SIG-M5 (cell line): ENCODE measurements at places on chromosomes 1 and 21.

- DNase-seq, result no peak
Observed at GRCh38 chr21:21247424-21247823, 249.2 kb downstream of the NCAM2 start.

DNA sequence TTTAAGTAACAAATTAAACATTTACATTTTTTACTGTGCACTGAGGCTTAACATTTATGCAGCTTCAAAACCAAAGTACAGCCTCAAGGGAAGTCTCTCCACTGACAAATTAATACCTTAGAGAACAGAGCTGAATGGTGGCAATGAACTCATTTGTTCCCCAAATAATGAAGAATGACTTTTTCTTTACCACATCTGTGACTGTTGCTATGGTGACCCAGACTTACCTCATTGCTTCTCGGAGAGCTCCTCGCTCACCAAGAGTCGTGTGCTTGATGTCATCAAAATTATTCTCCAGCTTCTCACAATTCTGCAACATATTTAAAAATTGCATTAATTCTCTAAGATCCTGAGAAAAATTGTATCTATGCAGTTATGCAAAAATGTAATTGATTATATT is 92.9 kb downstream of the DPYD start:
- DNase-seq, result no peak

DNA sequence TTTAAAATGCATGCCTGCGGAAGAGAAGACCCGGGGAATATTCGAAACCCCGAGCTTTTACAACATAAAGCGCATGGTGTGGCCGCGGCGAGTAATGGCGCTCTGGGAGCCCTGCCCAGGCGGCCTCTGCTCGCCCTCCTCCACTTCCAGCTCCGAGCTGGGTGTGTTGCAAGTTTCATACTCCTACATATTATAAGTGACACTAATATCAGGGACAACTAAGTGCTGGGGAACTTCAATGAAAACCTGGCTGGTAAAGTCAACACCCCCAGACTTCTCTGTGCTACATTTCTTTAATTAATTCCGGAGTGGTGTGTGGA is 11.8 kb downstream of the SIM2 start:
- DNase-seq, result no peak

- no peak for DNase-seq
Observed at GRCh38 chr1:99476058-99476457, 169.9 kb upstream of the PALMD start.

DNA sequence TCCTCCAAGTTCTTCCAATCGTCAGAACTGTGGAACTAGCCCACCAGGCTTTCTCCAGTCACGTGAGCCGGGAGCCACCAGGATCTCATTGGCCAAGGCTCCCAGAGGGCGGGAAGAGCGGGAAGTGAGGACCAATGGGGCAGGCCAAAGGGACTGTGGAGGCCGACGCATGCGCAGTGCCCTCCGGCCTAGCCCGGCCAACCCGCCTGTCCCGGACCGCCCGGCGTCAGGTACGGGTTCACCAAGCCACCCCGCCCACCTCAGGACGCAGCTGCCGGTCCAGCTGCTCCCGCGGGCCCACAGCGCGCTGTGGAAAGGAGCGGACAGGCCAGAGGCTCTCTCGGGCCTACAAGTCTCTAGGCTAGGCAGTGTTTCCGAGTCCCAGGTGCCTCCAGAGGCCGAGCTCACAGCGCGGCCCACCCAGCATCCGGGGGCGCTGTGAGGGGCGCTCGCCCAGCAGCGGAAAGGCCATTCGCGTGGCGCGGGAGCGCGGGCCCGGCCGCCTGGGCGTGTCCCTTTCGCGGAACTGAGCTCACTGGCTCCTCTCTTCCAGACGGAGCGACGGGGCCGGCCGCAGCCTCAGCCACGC is 10.9 kb downstream of the OR14I1 start:
- no peak for DNase-seq

DNA sequence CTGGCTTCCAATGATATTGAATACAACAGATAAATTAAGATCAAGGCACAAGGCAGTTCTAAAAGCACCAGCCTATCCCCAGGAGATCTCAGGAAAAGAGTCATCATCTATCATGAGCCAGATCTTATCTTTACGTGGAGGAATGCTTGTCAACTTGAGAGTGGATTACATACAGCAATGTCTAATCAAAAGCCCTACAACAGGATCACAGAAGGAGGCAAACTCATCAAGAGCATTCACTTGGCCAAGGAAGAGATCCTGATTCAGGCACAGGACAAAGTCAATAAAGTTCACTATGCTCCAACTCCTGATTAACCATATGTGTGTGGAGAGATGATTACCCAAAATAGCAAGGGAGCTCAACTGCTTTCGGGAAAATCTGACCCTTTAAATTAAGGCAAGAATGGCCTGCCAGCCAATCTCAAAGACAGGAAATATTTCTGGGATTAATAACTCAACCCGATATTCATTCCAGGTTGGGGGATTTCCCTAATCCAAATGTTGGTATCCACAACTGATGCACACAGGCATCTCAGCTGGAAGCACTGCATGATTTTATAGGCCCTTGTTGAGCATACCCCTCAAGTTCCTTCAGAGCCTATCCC is 33.7 kb downstream of the TBX15 start:
- no peak for DNase-seq

- DNase-seq, result no peak
Observed at GRCh38 chr1:156559086-156559796, 13.1 kb downstream of the IQGAP3 start.

DNA sequence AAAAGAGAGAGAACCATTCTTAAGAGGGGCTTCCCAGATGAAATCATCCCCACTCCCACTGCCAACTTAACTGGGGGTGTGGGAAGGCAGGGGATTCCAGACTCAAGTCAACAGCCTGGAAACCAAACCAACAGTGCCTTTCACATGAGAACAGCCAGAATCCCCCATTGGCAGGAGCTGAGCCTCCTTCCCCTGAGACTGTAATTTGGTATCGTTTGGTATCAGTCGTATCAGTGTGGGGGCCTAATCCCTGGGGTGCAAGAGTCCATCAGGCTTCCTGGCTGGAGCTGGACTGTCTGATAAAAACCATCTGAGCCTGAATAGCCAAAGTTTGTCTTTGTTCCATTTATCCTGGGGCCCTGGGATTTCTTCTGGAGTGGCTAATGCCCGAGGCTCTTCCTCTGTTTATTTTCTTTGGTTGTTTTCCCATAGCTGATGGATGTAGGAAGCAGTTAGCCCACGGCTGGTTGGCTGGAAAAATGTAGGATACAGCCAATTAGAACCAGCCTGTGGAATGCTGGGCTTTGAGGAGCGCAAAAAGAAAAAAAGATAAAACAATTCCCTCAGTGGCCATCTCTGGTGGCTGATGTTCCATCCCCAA is 84.6 kb downstream of the LAMC2 start:
- no peak for DNase-seq

DNA sequence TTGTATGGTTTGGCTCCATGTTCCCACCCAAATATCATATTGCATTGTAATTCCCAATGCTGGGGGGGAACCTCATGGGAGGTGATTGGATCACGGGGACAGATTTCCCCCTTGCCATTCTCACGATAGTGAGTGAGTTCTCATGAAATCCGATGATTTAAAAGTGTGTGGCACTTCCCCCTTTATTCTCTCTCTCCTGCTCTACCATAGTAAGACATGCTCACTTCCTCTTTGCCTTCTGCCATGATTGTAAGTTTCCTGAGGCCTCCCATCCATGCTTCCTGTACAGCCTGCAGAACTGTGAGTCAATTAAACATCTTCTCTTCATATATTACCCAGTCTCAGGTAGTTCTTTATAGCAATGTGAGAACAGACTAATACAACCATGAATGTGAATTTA is 211.6 kb upstream of the NR5A2 start:
- no peak for DNase-seq

DNA sequence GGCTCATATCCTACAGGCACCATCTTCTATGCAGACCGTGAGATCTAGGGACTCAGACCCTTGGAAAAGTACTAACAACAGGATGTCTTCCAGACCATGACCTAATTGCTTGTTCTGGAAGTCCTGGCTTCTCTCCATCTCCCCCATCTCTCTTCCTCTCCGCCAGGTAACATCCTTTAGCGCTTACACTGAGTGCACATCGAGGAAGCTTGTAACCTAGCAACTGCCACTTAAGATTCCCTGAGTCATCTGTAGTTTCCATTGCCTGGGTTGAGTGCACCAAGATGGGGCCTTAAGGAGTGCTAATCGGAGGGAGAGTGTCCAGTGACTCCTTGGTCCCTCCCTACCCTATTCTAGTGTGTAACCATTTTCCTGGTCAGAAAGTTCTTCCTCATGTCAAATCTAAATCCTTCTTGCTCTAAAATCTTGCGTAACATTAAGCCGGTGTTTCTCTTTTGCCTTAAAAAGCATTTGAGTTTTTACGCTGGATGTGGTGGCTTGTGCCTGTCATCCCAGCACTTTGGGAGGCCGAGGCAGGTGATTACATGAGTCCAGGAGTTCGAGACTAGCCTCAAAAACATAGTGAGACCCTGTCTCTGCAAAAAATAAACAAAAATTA is 9.7 kb downstream of the KLHDC8A start:
- no peak for DNase-seq

GRCh38 chr1:69911301-69911801 is 294.0 kb downstream of the LRRC40 start:
- DNase-seq, result peak; percentile 13

GRCh38 chr1:54377040-54377691 is 29.0 kb downstream of the SSBP3 start:
- DNase-seq, result no peak

- DNase-seq, result no peak
Observed at GRCh38 chr1:226092965-226093364, 30.4 kb downstream of the H3-3A start.

- no peak for DNase-seq
Observed at GRCh38 chr1:75787524-75787923, 1.5 kb downstream of the RABGGTB start.

- DNase-seq, result no peak
Observed at GRCh38 chr1:25477448-25478034, 46.8 kb downstream of the MACO1 start.

DNA sequence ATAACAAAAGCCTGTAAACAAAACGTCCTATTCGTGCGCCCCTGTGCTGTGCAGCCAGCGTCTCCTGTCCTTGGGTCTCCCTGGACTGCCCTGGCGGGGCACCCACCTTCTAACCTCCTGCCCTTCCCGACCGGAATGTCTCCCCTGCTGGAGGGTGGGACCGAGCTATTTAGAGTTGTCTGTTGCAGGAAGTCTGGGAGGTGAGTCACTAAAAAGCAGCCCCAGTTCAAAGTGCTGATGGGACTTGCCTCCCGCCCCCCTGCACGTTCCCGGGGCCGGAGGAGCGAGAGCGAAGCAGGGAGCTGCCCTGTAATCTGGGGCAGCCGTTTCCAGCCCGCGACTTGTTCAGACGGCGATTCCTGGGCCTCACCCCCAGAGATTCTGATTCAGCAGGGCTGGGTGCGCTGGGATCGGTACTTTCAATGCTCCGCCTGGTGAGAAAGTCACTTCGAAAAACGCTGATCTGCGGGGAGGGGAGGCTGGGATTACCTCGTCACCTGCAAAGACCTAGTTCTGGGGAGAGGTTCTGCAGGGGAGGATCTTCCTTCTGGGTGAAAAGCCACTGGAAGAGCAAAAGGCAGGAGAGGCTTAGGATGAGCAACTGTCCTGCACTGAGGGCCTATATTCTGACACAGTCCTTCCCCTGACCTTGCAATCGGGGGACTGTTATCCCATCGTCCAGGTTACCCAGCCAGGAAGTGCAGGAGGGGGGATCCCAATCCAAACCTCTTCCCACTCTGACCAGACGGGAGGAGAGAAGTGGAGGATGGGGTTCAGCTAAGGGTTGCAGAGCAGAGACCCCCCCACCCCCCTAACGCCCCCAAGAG is 1.2 kb upstream of the DHRS3 start:
- no peak for DNase-seq

DNA sequence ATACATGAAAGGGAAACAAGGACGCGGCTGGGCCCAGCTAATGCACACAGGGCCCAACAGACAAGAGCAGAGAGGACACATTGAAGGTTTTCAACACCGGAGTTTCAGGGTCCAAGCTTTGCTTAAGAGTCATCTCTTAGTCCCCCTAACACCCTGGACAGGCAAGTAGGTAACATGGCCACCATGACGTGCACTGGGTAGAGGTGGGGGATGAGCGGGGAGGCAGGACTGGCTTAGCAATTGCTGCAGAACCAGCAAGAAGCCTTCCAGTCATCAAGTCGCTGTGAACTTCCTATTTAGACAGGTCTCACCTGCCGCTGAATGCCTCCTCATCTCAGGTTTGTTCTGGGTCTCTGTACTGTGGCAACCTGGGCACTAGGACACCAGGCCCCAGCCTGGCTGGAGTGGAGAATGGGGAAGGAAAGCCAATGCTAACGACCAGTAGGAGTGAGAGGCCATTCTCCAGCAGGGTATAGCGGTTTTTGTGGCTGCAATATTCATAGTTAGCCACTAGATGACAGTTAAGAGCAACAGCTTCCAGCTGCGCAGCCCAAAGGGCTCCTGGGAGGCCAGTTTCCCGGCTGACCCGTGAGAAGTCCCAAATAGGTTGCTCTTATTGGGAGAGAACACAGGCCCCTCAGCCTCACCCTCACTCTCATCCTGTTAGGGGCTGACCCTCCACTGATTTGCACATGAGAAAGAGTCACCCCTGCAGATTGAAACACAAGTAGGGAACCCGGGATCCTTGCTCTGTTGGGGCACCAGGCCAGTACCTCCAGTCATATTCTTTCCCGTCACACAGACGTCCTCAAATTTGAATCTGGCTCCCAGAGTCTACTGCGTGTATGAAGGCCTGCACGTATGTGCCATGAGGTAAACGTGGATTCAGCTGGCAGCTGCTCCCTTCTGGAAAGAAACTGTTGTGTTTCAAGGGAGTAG is 6.0 kb upstream of the PIGC start:
- no peak for DNase-seq

- no peak for DNase-seq
Observed at GRCh38 chr1:167602840-167603239, 27.2 kb upstream of the RCSD1 start.

GRCh38 chr1:14606632-14607031 is 8.1 kb downstream of the KAZN start:
- DNase-seq, result no peak

- DNase-seq, result no peak
Observed at GRCh38 chr1:234476172-234476571, 2.8 kb downstream of the TARBP1 start.

DNA sequence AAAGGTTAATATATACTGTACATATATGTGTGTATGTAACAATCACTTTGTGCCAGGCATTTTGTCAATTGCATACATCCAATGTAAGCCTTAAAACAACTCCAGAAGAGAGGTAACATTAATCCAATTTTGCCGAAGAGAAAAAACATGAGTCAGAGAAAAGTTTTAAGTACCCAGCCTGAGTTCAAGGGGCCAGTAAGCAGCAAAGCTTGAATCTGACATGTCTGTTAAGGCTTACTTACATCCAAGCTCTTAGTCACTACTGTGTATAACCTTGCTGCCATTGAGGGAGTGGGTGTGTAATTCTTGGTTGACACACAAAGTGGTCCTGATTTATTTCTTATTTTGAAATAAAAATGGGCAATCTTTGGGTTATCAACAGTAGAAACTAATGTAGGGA is 360.4 kb upstream of the LYPLAL1 start:
- no peak for DNase-seq
